Stimulated activated CD4-positive, alpha-beta T cell treated with anti-CD3 and anti-CD28 coated beads, TNF-alpha, amount 100 ng/mL, for 1 hour (primary cell): ENCODE measurements at places on chromosomes 7 and 10.
A peak's percentile ranks its signal among the peaks of the same experiment; 100 is the strongest.

DNA sequence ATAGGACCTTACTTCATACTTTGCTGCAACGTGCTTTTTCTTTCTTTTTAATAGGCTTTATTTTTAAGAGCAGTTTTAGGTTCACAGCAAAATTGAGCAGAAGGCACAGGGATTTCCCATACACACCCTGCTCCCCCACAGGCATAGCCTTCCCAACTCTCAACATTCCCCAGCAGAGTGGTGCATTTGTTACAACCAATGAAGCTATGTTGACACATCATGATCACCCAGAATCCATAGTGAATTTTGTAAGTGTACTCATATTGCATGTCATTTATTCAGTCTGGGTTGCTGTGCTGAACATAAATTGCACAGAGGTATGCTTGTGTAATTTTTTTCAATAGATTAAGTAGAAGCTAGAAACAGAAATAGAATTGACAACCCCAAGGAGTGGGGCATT lies 327.3 kb downstream of the INHBA start:
- DNase-seq, result no peak

DNA sequence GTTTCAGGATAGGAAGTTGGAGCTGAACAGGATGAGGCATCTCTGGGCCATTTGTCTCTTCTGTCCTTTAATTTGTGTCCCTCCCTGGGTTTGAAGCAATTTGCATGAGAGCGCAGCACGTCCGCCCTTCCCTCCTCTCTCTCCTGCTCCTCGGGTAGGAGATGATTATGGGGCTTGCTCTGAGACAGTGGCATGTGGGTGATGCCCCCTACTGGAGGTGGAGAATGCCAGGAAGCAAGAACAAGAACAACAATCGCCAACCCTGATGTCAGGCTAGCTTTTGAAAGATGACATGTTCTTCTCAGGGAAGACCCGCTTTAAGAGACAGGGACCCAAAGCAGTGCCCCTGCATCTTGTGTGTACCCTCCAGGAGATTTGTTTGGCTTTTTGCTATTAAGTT lies 63.9 kb upstream of the LOXL4 start:
- DNase-seq, result no peak

DNA sequence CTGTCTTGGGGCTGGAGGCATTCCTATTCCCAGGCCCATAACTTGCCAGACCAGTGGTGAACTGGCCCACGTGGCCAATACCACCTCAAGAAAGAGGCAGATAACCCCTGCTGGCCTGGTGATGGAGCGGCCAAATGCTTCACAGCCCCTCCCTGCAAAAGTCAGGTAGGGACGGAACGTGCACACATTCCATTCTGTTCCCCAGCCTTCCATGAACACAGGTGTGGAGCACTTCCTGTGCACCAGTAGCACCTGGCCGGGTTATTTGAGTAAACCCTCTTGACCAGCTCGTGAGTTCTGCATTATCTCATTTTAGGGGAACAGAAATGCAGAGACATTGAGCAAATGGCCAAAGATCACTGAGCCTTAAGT lies 134.4 kb downstream of the SH3PXD2A start:
- no peak for DNase-seq

GRCh38 chr7:74615933-74616780 lies 41.4 kb upstream of the GTF2I start:
- DNase-seq, result no peak

DNA sequence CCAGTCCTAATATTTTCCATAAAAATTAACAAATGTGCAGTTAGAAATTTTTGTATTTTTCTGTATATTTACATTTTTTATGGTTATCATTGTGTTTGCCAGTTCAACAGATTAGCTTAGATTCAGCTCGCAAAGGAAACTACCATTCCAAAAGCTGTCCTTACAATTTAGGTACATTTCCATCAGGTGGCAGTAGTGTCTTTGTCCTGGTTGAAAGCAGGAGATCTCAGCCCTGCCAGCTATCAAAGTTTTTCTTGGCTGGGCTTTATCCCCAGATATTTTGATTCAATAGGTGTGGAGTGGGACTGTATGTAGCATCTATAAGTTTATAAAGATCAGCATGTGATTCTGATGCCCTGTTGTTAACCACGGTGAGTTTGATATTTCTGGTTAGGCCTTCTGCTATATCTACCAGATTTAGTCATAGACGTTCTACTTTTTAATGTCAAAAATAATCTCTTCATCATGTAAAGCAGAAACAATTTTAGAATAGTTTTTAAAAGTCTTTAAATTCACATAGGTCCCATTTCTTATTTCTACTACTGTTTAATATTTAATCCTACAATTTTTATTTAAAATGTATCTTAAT lies 15.5 kb upstream of the ICA1 start:
- no peak for DNase-seq

GRCh38 chr7:116557066-116557585 lies 32.3 kb downstream of the CAV1 start:
- DNase-seq, result no peak

GRCh38 chr10:73956476-73957359 lies 41.2 kb upstream of the VCL start:
- no peak for DNase-seq

- no peak for DNase-seq
Observed at GRCh38 chr10:128859738-128860386, 607.2 kb upstream of the MGMT start.

DNA sequence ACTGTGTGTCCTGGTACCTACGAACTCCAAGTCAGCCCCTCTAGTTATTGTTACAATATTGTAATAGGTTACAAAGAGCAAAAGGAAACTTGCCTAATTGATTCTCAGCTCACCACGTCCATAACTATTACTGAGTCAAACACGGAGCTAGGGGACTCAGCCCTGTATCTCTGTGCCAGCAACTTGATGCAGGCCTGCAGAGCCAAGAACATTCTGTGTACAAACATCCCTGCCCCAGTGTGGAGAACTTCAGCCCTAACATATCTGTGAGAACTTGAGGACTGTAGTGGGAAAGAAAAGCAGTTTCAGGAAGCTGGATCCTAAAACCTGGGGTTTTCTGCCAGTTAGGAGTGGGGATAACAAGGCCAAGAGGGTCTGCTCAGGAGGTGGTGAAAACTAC lies 114.9 kb upstream of the PRSS58 start:
- DNase-seq, result no peak

DNA sequence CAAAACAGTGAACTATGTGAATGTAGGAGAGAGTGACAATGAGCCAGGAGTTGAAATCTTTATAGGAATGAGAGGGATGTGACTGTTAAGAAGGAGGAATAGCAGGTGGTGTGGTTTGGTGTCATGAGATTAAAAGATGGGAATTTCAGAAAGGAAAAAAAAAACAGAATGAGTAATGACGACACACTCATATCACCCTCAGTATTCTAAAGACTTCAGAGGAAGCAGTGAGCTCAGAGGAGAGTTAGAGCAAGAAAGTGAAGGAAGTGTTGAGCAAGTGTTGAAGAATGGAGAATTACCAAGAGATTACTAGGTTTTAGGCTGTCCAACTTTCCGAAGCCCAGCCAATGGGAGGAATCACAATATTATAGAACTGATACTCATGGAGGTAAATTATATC lies 220.5 kb upstream of the HGF start:
- DNase-seq, result no peak

DNA sequence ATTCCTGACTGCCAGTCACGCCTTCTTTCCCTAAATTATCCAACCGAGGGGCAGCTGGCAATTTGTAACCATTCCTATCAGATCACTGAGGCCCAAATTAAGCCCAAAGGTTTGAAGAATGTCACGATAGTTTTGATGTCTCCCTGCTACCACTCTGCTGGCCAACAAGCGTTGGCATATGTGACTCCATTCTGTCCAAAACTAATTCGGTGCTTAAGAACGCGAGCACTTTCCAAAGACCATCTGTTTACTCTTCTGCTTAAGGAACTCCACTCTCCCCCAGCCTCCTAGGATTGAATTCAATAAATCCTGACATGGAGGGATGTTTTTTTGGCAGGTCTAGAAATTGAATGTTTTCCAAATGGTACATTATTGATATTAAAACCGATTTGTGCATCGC lies 131.5 kb upstream of the CTBP2 start:
- DNase-seq, result no peak

GRCh38 chr7:41187322-41187721 lies 515.6 kb downstream of the INHBA start:
- no peak for DNase-seq

DNA sequence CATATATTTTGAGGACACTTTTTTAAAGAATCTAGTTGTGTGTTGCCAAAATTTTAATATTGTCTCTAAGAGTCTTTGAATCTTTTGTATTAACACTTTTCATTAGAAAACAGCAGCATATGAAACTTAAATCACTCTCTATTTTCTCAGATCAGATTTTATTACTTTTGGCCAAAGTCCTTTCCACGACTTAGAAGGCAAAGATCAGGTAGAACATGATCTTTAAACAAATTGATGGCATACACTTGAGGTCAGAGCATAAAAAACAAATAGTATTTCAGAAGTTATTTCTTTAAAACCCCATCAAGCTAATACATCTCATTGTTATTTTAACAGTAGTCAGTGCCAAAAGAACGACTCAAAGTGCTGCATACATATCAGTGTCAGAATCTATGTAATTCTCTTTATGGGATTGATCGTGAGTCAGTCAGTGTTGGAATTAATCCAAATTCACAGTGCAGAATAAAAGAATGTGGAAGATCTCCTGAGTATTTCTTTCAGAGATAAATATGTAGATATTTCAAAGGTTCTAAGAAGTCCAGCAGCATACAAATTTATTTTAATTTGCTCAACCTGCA lies 9.6 kb upstream of the AGMO start:
- no peak for DNase-seq

- DNase-seq, result peak; percentile 29
Observed at GRCh38 chr7:100119970-100120732, 717 bp downstream of the CNPY4 start.

GRCh38 chr7:131504157-131504899 lies 52.1 kb downstream of the PODXL start:
- no peak for DNase-seq

GRCh38 chr7:114922652-114923402 lies 933 bp downstream of the MDFIC start:
- DNase-seq, result no peak

DNA sequence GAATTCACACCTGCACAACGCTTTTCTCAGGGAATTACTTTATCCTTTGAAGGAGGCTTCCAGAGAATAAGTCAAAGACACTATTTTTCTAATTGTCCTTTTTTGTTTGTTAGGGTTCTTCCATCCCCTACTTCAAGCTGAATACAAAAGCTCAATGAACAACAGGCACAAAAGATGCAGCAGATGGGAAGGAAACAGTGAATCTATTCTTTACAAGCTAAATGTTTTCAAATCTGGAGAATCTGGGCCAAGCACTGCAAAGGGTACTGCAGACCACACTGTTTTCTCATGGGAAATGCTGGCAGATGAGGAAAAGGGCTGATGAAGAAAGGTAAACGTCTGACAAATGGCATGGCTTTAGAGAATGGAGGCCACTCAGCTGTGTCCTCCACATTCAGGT lies 18.5 kb downstream of the LIPA start:
- no peak for DNase-seq

- DNase-seq, result no peak
Observed at GRCh38 chr10:29569795-29570194, 65.0 kb downstream of the SVIL start.

- DNase-seq, result no peak
Observed at GRCh38 chr7:115224922-115225321, 303.0 kb downstream of the MDFIC start.

DNA sequence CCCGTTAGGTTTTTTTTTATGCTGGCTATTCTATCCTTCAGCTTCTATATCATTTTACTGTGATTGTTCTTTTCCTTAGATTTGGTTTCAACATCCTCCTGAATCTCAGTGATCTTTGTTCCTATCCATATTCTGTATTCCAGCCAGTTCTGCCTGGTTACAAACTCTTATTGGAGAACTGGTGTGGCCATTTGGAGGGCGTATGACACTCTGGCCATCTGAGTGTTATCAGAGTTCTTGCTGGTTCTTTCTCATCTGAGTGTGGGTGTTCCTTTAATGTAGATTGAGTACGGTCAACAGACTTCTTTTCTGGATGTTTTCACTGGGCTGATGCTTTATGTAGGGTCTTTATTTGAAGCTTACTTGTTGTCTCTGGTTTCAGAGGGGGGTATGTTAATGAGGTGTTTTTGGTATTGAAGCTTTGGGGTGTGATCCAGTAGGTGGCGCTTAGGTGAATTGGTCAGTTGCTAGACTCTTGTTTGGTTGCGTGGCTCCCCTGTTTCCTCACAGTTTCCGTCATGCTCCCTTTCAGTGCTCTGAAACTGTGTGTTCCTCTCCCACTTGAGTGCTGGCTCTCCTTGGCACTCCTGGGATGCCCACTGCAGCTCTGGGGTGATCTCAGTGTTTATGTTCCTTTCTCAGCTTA lies 80.7 kb downstream of the FANK1 start:
- DNase-seq, result no peak

DNA sequence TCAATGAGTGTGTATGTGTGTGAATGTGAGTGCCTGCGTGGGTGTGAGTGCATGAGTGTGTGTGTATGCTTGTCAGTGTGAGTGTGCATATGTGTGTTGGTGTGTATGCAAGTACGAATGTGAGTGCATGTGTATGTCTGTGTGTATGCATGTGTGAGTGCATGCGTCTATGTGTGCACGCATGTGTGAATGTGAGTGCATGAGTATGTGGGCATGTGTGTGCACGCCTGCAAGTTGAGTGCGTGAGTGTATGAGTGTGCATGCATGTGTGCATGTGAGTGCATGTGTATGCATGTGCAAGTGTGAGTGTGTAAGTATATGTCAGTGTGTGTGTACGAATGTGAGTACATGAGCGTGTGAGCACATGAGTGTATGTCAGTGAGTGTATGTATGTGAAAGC lies 399.6 kb downstream of the PLXNA4 start:
- no peak for DNase-seq

- no peak for DNase-seq
Observed at GRCh38 chr7:33691180-33691579, 214.2 kb upstream of the BMPER start.

GRCh38 chr7:21972397-21972784 lies 26.7 kb upstream of the CDCA7L start:
- no peak for DNase-seq

DNA sequence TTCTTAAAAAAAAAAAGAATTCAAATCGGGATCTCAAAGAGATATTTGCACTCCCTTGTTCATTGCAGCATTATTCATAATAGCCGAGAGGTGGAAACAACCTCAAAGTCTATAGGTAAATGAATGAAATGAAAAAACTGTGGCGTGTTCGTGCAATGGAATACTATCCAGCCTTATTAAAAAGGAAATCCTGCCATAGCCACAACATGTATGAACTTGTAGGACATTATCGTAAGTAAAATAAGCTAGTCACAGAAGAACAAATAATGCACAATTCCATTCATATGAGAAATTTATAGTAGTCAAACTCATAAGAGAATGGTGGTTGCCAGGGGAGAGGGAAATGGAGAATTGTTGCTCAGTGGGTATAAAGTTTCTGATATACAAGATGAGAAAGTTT lies 37.9 kb downstream of the GRK5 start:
- DNase-seq, result no peak

DNA sequence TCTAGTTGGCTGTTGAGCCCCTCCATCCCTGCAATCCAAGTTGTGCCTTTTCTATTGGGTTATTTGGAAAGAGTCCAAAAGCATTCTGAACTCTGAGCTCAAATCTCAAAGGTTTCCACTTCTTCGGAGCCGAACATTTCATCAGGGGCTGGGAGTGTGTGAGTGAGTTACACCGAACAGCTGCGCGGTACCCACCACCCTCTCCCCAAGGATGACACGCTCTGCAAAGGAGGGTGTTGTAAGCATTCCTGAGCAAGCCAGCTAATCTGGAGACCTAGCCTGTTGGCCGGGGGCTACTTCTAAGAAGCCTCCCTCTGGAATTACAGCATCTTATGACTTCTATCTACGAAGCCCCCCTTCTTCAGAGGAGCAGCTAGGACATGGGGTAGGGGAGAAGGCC lies 270.5 kb downstream of the CREB5 start:
- DNase-seq, result no peak

- DNase-seq, result no peak
Observed at GRCh38 chr7:12879139-12879538, 191.7 kb downstream of the ARL4A start.
